ENCODE measurements at places on chromosomes 1 and 21.

- peak; percentile 47 for DNase-seq
Observed at GRCh38 chr1:41898191-41898713, 20.5 kb downstream of the HIVEP3 start.

GRCh38 chr1:201282931-201283829, at the start of gene PKP1:
TSS of gene PKP1 (plus strand) at chr1:201283506. CDS start at chr1:201283703, 197 bp downstream.
- no peak for DNase-seq

DNA sequence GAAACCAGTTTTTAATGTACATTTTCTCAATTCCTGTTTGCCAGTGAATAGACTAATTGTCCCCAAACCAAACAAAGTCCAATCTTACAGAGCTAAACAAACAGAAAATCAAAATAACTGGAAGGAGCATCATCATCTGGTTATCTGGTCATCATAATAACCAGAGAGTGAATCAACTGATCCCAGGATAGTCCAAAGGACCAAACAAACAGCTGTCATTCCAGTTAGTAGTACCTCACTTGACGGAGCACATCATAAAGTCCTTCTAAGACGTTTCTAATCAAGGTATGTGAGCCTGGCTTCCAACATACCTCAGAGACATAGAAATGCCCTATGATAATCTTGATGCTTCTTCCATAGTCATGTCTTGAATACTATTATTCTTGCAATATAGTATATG, 240.5 kb downstream of the LTN1 start:
- no peak for DNase-seq

GRCh38 chr1:156114919-156115513, 505 bp downstream of the LMNA start:
- DNase-seq, result no peak

- no peak for DNase-seq
Observed at GRCh38 chr1:221961532-221962292, 219.8 kb upstream of the DUSP10 start.

GRCh38 chr21:32869459-32869858, 97.9 kb upstream of the PAXBP1 start:
- DNase-seq, result no peak

GRCh38 chr1:177863796-177864195, 106.1 kb downstream of the SEC16B start:
- no peak for DNase-seq

DNA sequence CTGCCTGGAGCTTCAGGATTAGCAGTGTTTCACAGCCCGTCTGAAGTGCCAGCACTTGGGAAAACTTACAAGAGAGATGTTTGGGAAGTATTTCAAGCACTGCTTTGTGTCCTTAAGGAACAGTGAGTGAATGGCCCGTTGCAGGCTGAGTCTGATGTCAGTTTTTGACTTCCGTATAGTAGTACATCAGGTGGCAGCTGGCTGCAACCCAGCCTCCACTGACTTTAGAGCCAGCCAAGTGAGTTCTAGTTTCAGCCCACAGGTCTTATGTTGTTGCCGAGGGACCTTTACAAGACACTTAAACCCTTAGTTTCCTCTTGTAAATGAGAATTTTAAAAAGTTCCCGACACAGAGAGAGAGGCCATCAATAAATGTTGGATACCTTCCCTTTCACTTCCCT, 35.0 kb downstream of the UCK2 start:
- DNase-seq, result no peak

DNA sequence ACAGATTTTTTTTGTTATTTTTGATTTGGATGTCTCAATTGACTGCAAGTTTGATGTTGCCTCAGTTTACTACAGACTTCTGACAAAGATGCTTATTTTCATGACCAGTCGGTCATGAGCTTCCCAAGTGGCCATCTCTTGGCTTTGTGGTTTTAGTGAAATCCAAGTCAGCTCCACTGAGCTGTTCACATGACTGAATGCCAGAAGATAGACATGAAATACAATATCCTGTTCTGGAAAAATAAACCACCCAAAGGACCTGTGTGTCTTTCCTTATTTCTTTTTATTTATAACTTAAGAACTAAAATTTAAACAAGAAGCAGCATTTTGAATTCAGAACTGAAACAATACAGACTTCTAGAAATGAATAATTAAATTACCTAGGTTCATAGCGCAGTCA, 89.3 kb downstream of the HMCN1 start:
- no peak for DNase-seq

DNA sequence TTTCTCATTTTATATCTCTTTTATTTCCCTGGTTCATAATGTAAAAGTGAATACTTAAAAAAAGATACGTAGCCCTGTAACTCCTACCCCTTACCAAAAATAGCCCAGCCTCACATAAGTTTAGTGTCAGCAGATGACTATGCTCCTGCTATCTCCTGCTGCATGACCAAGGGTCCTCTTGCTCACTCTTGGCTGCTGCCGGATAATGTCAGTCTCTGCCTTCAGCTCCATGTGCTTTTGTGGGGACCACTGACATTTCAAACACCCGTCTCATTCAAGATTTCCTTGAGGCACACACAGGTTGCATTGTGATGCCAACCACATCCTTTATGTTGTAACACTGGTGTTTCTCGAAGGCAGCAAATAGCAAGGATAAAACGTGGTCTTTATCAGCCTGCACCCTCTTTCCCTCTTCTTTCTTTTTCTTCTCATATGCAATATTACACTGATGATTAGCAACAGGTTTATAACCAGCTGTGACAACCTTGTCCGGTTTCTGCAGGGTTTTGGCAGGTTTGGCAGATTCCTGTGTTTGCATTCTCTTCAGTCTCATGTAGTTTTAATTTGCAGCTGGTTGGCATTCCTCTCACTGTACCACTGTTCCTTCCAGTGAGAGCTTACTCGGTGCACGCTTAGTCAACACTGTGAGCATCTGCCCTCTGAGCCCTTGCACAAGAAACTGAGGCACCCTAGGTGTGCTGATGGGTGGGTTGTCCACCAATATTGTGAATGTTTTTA, 62.2 kb downstream of the ZNF684 start:
- no peak for DNase-seq

DNA sequence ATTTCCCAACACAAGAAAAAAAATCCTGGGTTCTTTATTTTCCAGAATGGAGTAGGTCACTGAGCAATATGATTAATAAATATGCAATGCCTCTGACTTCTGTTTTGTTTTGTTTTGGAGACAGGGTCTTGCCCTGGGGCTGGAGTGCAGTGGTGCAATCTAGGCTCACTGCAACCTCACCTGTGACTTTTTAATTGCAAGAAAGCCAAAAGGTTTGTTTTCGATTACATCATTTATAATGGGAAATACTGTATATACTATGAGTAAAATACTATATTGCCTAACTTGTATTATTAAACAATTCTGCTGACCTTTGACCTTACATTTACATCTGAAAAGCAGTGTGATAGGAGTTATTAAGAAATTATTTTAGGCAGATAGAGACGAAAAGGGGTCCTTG, 11.6 kb upstream of the CD46 start:
- DNase-seq, result no peak

DNA sequence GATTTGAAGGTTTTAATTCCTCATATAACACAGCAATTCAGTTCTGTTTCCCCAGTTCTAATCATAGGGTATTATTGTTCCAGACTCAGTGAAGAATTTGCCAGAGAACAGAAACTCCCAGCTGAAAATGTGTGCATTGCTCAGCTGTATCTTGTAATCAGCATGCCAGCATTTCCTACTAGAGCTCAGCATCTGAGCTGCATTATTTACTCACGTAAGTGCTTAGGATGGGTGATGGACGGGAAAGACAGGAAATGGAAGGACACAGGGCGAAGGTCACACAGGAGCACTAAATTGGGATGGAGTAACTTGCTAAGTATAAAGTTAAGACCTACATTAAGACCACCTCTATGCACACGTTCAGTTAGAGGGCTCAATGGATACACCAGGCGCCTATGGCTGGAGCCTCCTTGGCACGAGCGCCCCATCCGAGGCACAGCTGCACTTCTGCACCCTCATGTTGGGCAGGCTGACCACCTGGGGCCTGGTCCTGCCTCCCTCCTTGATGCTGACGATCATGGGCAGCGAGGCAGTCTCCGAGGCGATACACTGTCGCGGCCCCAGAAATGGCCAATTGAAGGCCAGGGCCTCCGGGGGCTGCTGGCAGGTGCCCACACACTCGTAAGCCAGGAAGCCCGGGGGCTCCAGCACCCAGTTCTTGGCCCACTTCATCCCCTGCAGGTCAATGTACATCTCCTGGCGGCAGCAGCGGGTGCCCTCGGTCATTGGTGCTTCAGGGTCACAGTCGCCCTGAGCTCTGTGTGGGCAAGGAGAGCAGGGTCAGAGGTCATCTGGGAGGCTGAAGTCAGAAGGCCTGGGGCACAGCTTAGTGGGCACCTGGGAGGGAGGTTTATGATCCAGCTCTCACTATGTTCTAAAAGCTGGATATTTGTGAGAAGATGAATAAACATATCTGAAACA, 3.7 kb downstream of the LEFTY2 start:
- DNase-seq, result no peak

GRCh38 chr1:205583461-205584130, 48.2 kb downstream of the ELK4 start:
- no peak for DNase-seq

- no peak for DNase-seq
Observed at GRCh38 chr1:37143800-37144199, 109.5 kb upstream of the GRIK3 start.

DNA sequence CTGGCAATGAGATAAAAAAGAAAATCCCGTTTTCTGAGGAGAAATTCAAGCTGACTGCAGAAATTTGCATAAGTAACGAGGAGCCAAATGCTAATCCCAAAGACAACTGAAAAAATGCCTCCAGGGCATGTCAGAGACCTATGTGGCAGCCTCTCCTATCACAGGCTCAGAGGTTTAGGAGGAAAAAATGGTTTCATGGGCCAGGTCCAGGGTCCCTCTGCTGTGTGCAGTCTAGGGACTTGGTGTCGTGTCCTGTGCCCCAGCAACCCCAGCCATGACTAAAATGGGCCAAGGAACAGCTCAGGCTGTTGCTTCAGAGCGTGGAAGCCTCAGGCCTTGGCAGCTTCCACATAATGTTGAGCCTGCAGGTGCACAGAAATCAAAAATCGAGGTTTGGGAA, 456.5 kb downstream of the DPYD start:
- no peak for DNase-seq

- no peak for DNase-seq
Observed at GRCh38 chr1:23111600-23112535, 56.8 kb downstream of the LUZP1 start.

DNA sequence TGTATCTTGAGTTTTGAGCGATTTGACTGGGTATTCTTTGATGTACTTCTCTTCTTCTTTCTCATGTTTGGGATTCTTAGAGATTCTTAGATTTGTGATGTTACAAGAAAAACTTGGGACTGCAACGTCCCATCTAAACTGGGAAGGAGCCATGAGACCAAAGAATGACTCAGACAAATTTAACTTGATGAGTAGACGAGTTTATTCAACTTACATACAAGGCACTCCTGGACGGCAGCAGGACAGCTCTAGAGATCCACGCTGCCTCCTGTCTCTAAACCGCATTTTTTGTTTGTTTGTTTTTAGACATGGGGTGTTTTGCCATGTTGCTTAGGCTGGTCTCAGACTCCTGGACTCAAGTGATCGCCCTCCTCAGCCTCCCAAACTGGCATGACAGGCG, 137.1 kb downstream of the PIK3R3 start:
- no peak for DNase-seq

DNA sequence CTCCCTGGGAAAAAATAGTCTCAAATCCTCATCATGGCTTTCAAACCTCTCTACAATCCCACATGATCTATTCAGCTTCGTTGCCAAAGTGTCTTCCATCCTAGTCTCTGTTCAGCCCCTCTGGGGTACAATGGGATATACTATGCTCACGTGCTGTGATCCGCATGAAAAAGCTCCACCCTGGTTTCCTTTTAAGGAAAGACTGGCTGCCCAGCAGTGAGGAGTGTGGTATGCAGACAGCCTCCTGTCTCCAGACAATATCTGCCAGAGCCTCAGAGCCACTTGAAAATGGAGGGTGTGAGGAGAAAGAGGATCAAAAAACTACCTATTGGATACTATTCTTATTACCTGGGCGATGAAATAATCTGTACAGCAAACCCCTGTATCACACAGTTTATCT, 194.5 kb downstream of the LHX8 start:
- no peak for DNase-seq

GRCh38 chr1:206480211-206480610, 9.9 kb downstream of the IKBKE start:
- DNase-seq, result no peak

- no peak for DNase-seq
Observed at GRCh38 chr1:192941722-192942411, 117.3 kb downstream of the UCHL5 start.

- no peak for DNase-seq
Observed at GRCh38 chr21:43959231-43960116, 52.6 kb upstream of the TRAPPC10 start.

- DNase-seq, result no peak
Observed at GRCh38 chr21:45304476-45304830, 16.8 kb upstream of the POFUT2 start.

GRCh38 chr1:91622616-91623015, 122.0 kb downstream of the CDC7 start:
- DNase-seq, result peak; percentile 90

DNA sequence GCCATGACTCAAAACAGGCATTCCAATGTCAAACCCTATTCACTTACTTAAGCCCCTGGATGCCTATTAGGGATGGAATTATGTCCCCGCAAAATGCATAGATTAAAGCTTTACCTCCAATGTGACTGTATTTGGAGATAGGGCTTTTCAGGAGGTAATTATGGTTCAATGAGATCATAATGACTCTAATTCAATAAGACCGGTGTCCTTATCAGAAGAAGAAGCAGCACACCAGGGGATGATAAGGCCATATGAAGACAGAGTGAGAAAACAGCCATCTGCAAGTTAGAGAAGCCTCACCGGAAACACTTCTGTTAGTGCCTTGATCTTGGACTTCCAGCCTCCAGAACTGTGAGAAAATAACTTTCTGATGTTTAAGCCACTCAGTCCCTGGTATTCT, 1131.8 kb upstream of the TMPRSS15 start:
- no peak for DNase-seq

DNA sequence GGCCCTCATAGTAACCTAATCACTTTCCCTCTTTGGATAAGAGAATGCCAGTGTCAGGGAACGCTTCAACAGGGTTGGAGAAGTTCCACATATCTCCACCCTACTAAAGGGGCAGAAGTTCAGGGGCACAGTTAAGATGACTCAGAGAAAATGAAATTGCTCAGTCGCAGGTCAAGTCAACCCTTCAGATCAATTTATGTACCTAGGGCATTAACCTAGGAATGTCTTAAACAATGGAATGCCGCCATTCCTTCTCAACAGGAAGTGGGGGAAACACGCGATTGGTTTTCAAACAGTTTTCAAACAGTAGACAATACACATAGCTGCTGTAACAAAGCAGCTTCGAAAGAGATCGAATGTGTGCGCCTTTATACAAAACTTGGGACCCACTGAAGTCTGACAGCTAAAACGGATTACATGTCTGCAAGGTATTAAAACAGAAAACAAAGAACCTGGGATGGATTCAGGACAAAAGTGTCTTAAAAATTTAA, 897 bp downstream of the SLC25A24 start:
- no peak for DNase-seq

DNA sequence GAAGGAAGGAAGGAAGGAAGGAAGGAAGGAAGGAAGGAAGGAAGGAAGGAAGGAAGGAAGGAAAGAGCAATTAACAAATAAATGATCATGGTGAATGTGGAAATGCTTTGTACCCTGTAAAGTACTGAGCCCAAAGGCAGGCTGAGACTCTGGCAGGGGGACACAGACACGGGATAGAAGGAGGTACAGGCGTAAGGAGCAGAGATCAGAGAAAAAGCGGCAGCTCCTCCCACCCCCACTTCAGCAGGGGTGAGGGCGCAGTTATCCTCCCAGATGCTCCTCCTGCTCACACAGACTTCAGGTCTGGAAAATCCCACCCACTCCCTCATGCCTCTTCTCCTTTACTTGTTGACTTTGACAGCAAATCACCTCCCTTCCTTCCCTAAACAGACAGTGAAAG, 464.5 kb downstream of the MATN1 start:
- DNase-seq, result no peak

GRCh38 chr1:54360165-54361005, 45.8 kb downstream of the SSBP3 start:
- no peak for DNase-seq

All from uterus (tissue), 4 donors.